Thyroid gland (tissue), 4 donors: ENCODE measurements at places on chromosomes 13 and 19. TPM values are rescaled to one million over a fixed set of nuclear protein-coding genes. Genes with fewer than 3 reads are reported as not detected.

The ZNF430 gene
- total RNA-seq, result 67.1 TPM

The CACNG8 gene
- not detected for total RNA-seq

The KCTD15 gene
- 97.1 TPM for total RNA-seq

The MEIOSIN gene
- total RNA-seq, result not detected

The ZNF90 gene
- 15.3 TPM for total RNA-seq

The FUT6 gene
- total RNA-seq, result not detected

The FAM216B gene
- total RNA-seq, result not detected

The GTPBP3 gene
- 20.2 TPM for total RNA-seq

The RNF225 gene
- not detected for total RNA-seq

The MAP4K1 gene
- total RNA-seq, result 1.4 TPM

DNA sequence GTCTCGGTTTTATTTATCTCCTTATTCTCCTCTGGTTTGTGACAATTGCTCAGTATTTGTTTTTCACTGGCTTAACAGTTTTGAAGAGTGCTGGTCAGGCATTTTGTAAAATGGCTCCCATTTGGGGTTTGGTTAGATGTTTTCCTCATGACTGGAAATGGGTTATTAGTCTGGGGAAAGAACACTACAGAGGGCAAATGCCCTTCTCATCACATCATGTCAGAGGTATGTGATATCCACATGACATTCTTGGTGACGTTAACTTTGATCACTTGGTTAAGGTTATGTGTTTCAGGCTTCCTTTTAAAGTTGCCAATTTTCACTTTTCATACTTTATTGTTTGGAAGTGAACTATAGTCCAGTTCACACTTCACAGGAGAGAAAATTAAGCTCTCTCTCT lies 74.8 kb upstream of the KLHL1 start:
- DNase-seq, result no peak

DNA sequence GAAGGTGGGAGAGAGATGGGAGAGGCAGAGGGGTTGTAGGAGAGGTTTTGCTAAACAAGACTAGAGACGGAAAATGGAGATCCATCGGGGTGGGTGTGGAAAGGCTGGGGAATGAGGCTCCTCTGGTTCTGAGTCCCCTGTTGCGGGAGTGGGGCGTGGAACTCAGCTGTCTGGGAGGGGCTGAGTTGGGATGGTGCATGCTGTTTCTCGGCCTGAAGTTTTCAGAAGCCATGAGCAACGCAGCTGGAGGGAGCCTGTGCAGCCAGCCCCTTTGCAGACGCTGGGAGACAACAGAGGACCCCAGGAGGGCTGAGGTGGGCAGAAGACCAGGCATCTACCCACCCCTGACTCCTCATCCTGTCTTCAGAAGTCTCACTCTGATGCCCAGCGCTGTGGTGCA lies 7.4 kb upstream of the GIPR start:
- no peak for DNase-seq

DNA sequence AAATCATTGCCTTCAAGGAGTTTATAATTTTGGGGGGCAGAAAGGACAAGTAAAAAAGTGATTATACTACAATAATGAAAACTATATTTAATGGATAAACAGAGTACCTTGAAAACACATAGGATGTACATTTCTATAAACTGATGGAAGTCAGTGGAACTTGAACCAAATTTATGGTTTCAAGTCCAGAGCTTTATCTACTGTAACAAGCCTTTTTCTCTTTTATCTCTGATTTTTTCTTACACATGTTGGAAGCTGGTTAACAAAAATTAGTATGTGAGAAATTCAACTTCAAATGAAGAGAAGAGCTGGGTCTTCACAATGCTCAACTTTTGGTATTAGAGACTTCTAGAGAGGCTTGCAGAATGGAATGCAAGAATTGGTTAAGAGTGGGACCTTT lies 393.6 kb downstream of the LMO7 start:
- no peak for DNase-seq

DNA sequence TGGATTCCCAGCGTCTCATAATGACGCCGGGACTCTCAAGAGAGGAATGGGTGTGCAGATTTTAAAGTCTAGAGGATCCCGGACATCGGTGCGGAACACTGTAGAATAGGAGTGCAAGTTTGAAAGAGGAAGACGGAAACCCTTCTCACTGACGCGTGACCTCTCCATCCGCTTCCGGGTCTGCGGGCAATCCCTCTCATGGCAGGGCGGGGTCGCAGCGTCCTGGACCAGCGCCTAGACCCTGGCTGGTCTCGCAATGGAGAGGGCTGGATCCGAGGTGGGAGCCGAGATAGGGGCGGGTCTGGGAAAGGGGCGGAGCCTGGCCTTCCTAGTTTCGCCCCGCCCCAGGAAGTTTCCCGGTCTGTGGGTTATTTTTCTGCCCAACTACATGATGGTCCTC lies 4.6 kb upstream of the ZNF845 start:
- DNase-seq, result peak; percentile 47

- no peak for DNase-seq
These were observed 66.8 kb downstream of the FNDC3A start for GRCh38 chr13:49042476-49042875.

- DNase-seq, result no peak
These were observed 239.0 kb downstream of the GGACT start for GRCh38 chr13:100349594-100349993.

- no peak for DNase-seq
These were observed 27.6 kb downstream of the ARHGEF18 start for GRCh38 chr19:7376151-7376852.

- DNase-seq, result peak; percentile 20
These were observed 18.2 kb downstream of the CRX start for GRCh38 chr19:47839913-47840312.

DNA sequence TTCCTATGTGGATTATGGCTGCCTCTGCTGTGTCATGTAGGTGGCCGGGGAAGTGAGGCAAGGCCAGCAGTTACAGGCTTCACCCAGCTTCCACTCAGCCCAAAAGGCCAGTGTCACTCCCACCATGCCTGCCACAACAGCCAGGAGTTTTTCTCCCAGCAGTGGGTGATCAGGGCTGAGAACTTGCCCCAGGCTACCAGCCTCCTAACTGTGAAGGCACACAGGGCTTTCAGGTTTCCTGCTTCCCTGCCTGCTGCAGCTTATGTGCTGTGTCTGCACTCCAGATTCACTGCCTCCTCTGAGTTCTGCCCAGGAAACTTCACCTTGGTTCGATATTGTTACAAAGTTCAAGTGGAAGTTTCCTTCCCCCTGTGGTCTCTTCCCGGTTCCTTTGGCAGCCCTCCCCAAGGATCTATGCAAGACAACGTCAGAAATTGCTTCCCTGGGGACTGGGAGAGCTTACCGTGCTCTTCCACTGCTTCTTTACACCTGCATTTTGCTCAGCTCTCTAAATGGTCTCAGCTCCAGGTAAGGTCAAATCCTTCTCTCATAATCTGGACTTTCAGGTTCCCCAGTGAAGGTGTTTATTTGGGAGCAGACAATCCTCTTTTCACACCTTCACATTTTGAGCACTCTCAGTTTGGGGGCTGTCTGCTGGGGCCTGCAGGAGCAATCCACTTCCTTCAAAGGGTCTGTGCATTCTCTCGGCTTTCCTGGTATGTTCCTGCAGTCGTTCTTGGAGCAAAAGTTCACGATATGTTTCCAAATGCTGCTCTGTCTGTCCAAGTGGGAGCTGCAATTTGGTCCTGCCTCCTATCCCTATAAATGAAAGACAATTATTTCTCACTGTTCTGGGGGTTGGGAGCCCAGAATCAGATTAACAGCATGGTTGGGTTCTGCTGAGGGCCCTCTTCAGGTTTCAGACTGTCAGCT lies 1730.1 kb upstream of the PRR20A start:
- no peak for DNase-seq

- no peak for DNase-seq
These were observed 128.3 kb upstream of the SPATA13 start for GRCh38 chr13:24032252-24032651.

- no peak for DNase-seq
These were observed 26.5 kb downstream of the ELL start for GRCh38 chr19:18495204-18495911.

- no peak for DNase-seq
These were observed 14.0 kb downstream of the SYMPK start for GRCh38 chr19:45848922-45849321.

GRCh38 chr19:1590641-1591397 lies 1.8 kb downstream of the MBD3 start:
- DNase-seq, result no peak

- no peak for DNase-seq
These were observed 16.9 kb downstream of the TMPRSS9 start for GRCh38 chr19:2376784-2377519.

GRCh38 chr13:60016229-60016628 lies 147.5 kb downstream of the DIAPH3 start:
- no peak for DNase-seq

GRCh38 chr19:12752056-12752781 lies 628 bp downstream of the BEST2 start:
- no peak for DNase-seq

GRCh38 chr13:39481491-39481890 lies 121.5 kb downstream of the LHFPL6 start:
- DNase-seq, result no peak

GRCh38 chr13:74476365-74476764 lies 342.2 kb upstream of the KLF12 start:
- no peak for DNase-seq

DNA sequence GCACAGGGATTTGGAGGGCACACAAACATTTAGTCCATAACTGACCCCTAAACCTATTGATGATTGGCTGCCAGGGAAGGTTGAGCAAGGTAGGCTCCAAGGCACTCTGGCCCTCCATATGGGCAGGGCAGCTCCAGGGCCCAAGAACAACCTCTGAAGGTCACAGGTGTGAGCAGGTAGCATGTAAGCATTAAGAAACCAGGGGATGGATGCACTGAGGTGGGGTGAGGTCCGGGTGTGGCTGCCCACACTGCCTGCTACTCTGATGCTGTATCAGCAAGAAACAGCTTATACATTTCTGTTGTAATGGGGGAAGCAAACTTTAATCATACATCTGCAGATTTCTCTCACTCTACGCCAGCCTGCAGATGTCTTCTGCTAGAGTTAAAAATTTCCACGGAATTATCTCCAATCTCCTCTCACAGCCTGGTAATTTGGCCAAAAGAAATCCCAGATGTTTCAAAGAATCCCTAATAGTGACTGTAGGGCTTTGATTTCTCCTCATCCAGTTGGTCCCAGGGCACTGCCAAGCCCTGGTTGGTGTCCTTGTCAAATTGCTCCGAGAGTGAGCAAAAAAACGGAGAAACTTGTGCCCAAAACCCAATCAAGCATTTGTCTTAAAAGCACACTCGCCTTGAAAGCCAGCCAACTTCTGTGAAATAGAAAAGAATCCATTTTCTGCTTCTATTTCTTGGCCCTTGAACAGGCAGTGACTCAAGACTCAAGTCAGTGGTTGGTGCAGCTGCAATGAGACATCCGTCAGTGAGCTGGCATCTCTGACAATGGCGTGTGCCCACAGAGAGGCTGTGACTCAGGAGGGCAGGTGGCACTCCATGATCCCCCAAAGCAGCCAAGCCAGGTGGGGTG lies 72.5 kb upstream of the MRI1 start:
- DNase-seq, result peak; percentile 91

DNA sequence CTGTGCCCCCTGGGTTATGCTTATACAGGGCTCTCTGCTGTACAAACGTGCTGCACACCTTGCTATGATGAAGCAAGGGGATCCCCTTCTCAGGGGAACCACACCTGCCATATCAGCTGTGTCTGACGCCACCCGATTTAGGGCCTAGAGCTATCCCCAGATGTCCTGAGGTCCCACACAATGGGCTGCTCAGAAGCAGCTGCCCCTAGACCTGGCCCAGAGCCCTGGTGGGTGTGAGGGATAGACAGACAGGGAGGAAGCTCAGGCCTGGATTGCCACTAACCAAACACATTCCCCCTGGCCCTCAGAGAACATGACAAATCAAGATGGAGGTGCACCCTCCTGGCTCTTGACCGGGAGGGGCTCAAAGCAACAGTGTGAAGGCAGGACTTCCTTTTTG lies 59.3 kb downstream of the TSHZ3 start:
- no peak for DNase-seq

- peak; percentile 95 for DNase-seq
These were observed at the start of gene ATG4D for GRCh38 chr19:10543420-10544241. Gene ATG4D (plus strand): TSS chr19:10543904. CDS start chr19:10544091, 187 bp downstream.

DNA sequence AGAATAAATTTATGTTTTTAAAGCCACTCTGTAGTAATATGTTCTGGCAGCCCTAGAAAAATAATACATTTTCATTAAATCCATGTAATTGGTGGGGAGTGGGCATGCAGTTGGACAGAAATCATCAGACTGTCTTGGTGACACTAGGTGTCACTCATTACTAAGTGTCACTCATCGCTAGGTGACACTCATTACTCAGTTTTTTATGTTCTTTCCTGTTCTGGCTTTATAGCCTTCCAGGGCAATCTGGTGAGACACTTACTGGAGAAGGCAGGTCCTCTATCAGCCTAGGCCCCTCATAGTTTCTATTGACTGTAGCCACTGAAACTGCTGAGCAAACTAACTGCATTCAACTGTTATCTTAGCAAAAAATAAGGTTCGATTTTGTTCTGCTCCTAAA lies 542.1 kb downstream of the SLITRK1 start:
- DNase-seq, result no peak

DNA sequence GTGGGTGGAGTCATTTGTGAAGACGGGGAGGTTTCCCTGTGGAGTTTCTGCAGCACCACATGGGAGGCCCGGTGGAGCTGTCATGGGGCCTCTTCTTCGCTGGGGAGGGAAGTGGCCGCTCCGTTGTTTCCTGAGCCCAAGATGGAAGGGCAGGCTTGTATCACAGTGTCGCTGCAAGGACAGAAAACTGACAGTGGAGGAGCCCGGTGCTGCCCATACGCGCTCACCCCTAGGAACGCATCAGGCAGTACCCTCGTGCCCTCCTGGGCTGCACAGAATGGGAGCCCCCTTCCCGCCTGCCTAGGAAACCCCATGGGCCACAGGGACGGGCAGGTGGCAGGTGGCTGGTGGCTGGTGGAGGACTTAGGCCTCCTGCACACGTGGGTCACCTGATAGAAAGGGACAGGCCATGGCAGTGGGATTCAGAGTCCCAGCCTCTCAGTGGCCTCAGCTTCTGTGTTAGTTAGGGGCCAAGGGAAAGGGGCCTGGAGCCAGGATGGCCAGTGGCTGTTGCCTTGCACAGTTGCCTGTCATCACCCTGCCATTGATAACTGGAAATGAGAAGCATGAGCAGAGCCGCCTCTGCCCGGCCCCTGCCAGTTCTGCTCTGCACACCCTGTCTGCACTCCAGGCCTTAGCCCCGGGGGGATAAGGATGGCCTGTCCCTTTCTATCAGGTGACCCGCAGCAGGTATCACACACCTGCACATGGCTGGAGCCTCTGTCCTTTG lies 7.6 kb downstream of the COL4A2 start:
- DNase-seq, result no peak

DNA sequence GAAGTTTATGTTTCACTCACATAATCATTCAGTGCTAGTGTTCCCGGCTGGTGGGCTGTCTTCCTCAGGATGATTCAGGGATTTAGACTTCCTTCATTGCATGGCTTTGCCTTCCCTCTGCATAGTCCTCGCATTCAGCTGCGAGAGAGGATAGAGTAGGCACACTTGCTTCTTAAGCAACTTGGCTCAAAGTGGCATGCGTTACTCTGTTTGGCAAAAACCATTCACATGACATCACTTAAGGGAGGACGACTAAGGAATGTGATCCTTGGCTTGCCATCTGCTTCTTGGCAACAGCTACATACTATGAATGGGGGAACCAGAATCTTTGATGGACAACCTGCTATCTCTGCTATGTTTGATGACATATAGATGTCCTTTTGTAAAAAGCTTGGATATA lies 359.3 kb downstream of the TDRD3 start:
- no peak for DNase-seq

- no peak for DNase-seq
These were observed 937.9 kb downstream of the EFNB2 start for GRCh38 chr13:105597573-105597972.

- DNase-seq, result no peak
These were observed 5.3 kb downstream of the TTYH1 start for GRCh38 chr19:54420383-54421168.
